ENCODE measurements at places on chromosomes 7 and 10.

DNA sequence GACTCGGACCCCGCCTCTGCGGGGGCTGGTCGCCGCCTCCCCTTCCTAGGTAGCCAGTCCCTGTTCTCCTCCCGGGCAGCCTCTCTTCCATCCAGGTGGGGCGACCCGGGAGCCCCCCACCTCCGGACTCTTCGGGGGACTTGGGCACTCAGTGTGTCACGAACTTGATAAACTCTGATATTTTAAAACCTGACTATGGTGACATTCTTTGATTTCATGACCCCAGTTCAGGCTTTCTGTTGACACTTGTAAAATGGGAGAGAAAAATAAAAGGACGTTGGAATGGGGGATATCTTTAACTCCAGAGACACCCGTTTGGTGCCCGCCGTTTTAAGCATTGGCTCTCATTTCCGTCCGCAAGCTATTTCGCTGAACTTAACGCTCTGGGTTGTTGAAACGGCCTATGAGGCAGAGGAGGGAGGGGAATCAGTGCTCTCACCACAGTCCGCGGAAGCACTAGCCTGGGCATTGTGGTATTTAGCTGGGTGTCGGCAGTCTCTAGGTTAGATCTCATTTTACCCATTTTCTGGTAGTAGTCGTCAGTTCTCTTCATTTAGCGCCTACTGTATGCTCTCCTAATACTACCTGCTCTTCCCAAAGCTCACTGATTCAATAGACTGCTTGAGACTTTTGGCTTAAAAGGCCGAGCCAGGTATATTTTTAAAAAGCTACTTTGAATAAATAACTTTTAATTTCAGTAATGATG is 738 bp downstream of the VPS26A start:
- DNase-seq = peak; percentile 80

DNA sequence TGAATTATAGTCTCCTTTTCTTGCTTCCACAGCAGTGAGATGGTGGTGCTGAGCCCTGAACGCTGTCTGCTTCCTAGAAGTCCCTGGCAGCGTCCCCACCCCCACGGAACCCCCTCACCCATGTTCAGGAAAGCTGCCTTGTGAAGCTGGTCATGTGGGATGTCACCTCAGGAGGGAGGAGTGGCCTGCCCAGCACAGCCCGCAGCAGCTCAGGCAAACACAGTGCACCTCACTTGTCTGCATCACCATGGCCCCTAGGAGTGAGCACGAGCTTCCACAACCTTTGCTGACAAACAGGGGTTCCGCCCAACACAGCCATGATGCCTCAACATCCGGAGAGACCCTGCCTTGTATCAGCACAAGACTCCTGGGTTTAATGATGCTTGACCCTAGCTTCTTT is 508.9 kb downstream of the RPS24 start:
- no peak for DNase-seq

- no peak for DNase-seq
Observed at GRCh38 chr10:130160775-130161174, 24.6 kb downstream of the GLRX3 start.

DNA sequence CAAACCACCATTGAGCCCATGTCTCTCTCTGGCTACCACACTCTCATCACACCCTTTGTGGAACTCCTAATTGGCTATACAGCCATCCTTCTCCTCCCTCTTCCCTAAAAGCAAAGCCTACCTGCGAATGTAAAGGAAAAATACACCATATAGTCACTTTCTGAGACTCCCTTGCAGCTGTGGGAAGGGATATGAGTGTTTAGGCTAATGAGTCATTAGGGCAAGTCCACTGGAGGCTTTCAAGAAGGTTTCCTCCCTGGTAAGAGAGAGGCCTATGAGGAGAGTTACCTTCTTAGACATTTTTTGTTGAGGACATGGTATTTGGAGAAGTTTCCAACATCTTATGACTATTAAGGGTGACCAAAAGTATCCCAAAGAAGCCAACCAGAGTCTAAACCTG is 4.1 kb upstream of the TMEM243 start:
- no peak for DNase-seq

DNA sequence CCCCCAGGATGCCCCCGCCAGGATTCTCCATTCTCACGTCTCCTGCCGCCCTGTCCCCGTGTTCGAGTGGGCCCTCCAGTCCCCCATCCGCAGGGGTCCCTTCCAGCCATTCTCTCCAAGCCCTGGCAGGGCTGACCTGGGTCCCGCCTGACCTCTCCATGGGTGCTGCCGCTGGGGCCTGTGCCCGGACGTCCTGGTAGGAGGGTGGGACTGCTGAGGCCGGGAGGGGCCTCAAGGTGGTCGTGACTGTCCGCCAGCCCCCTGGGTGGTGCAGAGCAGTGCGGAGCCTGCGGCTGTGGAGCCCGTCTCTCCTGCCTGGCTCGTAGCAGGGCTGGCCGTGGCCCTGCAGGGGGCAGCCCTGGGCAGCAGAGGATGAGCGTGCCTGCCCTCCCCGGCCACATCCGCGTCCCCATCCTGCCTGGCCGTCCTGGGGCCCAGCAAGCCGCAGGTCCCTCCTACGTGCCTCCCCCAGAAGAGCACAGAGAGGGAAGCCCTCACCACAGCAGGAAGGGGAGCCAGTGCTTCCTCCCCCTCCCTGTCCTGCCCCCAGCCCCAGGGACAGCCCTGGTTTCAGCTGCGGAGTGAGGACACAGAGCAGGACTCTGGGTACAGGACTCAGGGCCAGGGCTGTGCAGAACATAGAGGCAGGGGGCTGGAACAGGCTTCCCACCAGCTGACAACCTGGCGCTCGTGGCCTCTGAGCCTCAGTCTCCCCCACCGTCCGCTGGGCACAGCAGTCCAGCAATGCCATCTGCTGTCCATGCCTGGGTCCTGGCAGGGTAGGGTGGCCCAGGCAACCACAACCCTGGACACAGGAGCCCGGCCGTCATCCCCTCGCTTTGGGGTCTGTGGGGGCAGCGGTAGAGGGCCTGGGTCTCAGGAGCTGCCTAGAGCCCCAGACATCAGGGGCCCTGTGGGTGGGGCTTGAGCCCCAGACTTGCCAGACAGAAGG is 1.5 kb upstream of the GRIFIN start:
- DNase-seq = peak; percentile 83

- DNase-seq = no peak
Observed at GRCh38 chr10:24862589-24862988, 89.8 kb downstream of the PRTFDC1 start.
